ENCODE measurements at places on chromosomes 3 and 15.
A peak's percentile ranks its signal among the peaks of the same experiment; 100 is the strongest.

DNA sequence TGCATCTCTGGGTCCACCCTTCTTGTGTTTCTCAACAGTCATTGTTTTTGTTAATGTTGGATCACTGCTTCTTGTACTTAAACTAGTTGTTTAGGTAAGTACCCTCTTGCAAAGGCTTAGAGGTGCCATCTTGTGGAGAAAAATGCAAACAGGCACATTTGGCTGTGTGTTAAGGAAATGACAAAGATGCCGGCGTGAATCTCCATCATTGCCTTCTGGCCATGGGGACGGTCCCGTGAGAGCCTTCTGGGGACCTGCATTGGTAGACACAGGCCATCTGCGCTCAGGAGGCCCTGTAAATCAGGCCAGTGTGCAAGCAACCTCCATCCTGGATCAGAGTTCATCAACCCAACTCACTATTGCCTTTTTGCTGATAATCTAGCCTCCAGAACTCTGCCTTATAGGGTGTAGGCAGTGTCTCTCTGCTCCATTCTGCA is 158.6 kb upstream of the NR2E3 start:
- peak; percentile 25 for DNase-seq

- DNase-seq, result no peak
These were observed 57.7 kb upstream of the CTNNB1 start for GRCh38 chr3:41141433-41142167.

DNA sequence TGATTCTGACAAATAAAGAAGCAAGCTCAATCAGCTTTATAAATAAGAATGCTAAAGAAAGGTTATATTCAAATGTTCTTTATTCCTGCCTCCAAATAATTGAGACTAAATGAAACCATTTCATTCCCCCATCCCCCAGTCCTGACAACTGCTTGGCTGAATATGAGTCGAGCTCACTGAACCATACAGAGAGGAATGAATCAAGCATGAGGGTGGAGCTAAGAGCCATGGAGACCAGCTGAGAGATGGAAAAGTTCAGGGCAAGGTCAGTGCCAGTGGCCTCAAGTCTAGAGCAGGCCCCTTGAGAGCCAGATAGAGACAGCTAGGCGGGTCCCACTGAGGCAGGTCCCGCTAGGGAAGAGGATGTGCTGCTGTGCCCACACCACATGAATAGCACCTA is 188.7 kb upstream of the EIF1B start:
- DNase-seq, result no peak

GRCh38 chr3:31181661-31182060 is 287.2 kb upstream of the GADL1 start:
- DNase-seq, result no peak

DNA sequence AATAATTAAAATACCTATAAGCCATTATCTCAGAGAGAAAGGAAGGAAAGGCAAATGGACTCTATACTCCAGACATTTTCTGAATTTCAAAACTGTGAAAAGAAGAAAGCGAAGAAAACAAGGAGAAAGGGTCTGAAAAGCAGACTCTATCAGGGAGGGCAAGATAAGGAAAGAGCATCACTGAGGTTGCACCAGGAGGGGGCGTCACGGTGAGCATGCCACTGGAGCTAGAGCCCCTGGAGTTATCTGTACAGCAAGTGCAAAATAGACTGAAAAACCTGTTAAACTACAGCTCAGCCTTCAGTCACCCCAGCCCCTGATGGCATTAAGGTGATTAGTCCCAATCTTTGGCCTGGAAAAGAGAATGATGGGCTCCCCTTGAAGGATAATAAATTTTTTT is 514.3 kb downstream of the GABRG3 start:
- no peak for DNase-seq

DNA sequence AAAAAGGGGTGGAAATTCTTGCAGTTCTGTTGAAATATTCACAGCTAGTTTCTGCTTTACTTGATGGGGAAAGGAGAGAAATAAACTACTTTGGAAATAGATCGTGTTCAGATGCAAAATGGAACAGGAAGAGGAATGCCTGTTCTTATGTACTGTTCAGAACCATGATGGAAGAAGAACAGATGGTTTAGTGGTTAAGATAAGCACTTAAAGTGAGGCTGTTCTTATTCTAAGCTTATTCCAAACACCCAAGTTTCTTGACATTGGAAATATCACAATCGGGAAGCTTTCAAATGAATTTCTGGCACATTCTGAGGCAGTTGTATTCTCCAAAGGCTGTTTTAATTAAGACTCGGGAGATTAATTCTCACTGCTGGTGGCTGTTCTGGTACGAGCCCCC is 228.5 kb downstream of the LSAMP start:
- no peak for DNase-seq

- DNase-seq, result peak; percentile 53
These were observed 101.5 kb downstream of the PGPEP1L start for GRCh38 chr15:98905963-98906711.

GRCh38 chr15:94263341-94264273 is 32.2 kb downstream of the MCTP2 start:
- DNase-seq, result no peak

GRCh38 chr3:142888481-142889211 is at the start of gene PCOLCE2:
Gene PCOLCE2 (minus strand): TSS chr3:142889083. CDS start chr3:142888896, 187 bp downstream.
- peak; percentile 49 for DNase-seq

Data from tibial artery (tissue), 4 donors.